Type B pancreatic cell (in vitro differentiated cells): ENCODE measurements at places on chromosomes 4 and X.

- DNase-seq: no peak
These were observed 6.4 kb downstream of the C4orf54 start for GRCh38 chr4:99651016-99651769.

GRCh38 chr4:66372706-66373105, 702.4 kb upstream of the EPHA5 start:
- DNase-seq: no peak

- DNase-seq: no peak
These were observed 3.7 kb upstream of the NR3C2 start for GRCh38 chr4:148445860-148446330.

DNA sequence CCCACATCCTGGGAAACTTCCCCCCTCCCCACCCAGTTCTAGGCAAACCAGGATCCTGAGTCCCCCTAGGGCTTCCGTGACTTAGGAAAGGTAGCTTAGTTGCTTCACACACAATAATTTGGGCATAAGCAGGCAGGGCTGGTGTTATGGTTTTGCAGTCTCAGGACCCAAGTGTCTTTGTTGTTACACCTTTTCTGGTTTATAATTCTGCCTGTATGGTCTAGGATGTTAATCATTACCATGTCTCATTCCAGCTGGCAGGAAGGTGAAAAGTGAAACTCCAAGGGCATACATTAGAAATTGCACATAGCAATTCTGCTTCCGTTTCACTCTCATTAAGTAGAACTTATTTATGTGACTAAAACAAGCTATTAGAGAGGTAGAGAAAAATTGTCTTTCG, 16.8 kb downstream of the UGT8 start:
- no peak for DNase-seq

DNA sequence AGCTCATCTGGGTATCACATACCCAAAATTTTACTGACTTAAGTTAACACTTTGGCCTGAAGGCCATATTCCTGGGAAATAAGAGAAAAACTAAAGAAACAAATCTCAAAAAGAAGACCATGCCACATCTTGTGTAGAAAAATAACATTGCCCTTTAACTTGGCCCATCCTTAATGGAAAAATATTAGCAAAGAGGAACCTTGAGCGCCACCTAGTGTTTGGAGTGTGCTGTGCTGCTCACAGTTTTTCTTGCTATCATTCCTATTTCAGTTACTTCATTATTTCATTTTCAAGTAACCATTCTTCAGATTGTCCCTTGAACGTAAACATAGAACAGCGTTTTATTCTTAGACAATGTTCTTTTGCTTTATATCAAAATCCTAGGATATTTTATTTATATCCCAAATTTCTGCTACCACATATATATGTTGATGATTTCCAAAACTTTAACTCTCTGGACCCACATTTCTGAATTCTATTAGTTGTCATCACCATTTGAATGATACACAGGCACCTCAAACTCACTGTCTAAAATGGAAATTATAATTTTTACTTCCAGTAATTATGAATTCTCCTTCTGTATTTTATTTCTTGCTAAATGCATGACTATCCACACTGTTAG, 999.0 kb upstream of the ADGRL3 start:
- DNase-seq: no peak

DNA sequence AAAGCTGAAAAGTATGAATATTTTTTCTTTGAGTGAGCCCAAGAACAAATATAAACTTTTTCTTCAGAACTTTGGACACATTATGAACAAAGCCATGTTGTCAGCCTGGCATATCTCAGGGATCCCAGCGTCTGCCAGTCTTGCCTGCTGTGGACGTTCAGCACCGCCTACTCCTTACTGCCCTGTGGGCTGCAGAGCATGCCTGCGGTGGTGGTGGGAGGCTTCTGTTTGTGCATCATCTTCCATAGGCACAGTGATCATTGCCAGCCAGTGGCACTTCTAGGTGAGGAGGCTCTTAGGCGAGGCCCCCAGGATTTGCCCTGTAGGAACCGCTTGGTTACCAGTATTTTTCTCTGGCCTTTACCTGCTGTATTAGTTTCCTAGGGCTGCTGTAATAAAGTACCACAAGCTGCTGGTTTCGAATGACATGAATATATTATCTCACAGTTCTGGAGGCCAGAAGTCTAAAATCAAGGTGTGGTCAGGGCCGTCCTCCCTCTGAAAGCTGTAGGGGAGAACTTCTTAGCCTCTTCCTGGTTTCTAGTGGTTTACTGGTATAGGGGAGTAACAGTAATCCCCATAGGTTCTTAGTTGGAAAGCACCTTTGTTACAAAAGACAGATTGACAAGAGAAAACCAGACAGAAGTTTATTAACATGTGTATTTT, 15.4 kb downstream of the ANXA3 start:
- no peak for DNase-seq

- no peak for DNase-seq
These were observed 28.9 kb upstream of the VEGFD start for GRCh38 chrX:15413101-15413500.

DNA sequence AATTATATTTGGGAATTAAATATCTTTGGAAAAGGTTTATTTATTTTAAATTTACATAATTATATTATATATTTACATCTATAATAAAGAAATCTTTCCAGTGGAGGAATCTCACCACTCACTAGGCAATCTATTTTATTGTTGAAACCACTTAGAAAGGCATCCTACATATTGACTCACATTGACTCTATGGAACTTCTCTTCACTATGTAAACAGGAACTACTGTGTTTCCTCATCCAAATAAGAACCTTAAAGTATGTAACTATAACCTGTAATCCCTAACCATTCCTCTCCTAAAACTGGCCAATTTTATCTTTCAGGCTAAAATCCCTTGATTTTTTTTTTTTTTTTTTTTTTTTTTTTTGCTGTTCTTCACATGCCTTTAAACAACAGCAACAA, 268.7 kb downstream of the MAPK10 start:
- no peak for DNase-seq
